ENCODE measurements at places on chromosomes 7 and 10.
A peak's percentile ranks its signal among the peaks of the same experiment; 100 is the strongest.

DNA sequence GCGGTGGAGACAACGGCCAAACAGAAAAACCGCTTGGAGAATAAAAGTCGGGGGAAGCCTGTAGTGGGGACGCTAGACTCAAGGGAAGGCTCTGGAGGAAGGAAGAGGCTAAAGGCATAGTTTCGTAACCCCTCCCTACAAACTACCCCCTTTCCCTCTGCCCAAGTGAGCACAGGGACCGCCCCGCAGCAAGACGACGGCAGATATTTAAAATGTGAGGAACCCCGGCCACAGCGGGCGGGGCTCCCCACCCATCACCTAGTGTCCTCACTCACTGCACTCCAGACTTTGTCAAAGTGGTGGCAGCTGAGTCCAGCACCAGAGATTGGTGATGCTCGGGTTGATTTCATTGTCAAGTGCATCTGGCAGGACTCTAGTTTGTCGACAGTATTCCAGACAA lies 69.1 kb downstream of the PRKAG2 start:
- no peak for DNase-seq

GRCh38 chr7:84190016-84190705 lies 4.4 kb downstream of the SEMA3A start:
- DNase-seq = no peak

DNA sequence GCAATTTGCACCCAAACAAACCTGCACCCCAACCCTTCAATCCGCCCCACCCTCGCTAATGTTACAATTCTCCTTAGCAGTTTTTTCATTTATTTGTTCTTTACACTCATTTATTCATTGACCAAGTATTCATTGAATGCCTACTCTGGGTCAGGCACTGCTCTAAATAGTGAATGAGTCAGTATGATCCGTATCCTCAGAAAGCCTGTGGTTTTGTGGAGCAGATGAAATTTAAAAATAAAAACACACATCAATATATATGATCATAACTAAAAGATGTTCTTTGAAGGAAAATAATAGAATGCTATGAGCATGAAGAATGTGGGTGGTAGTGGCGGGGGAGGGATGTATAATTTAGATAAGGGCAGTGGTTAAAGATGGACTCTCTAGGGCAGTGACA lies 13.3 kb downstream of the IFIT5 start:
- no peak for DNase-seq

DNA sequence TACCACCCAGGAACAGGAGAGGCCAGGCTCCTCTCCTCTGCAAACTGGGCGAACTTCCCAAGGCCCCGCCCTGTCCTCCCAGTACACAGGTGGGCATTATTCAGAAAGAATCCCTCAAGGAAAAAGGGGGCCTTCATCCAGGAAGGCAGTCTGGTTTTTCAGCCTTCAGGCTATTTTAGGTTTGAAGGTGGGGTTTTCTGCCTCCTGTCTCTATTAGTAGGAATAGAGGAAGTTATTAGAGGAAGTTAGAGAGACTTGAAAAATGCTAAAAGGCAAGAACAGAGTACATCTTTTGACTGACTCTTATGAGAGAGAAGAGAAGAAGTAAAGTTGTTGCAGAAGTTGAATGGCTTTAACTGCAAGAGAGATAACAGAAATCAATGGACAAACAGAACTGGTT lies 250.9 kb upstream of the SORCS1 start:
- no peak for DNase-seq

GRCh38 chr10:30751678-30752331 lies 122.3 kb upstream of the LYZL2 start:
- peak; percentile 60 for DNase-seq

- DNase-seq = no peak
These were observed 515.3 kb downstream of the AUTS2 start for GRCh38 chr7:70113536-70113935.

GRCh38 chr7:150877536-150877935 lies 25.2 kb downstream of the AOC1 start:
- DNase-seq = no peak

GRCh38 chr7:44348851-44349781 lies 23.7 kb upstream of the CAMK2B start:
- no peak for DNase-seq

DNA sequence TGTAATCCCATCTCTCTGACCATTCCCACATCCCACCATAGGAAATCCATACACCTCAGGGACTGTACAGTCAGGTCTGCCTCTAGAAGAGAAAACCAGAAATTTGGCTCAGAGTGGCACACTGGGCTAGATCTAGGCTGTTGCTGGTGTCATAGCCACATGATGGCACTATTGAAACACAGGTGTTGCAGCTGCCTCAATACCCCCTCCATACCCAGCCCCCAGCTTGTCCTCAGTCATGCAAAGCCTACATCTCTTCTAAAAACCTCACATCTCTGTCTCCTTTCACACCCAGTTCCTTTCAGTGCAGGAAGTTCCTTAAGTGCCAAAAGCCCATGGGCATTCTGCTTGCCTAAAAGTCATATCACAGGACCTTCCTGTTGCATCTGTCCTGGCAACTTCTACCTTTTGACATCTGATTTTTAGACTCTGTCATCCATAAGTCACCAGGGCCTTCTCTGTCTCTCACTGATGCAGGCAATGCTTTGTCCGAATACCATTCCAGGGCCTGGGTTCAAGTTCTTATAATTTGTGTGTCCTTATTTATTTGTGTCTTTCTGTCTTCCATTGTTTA lies 27.0 kb upstream of the HIBADH start:
- DNase-seq = peak; percentile 35

DNA sequence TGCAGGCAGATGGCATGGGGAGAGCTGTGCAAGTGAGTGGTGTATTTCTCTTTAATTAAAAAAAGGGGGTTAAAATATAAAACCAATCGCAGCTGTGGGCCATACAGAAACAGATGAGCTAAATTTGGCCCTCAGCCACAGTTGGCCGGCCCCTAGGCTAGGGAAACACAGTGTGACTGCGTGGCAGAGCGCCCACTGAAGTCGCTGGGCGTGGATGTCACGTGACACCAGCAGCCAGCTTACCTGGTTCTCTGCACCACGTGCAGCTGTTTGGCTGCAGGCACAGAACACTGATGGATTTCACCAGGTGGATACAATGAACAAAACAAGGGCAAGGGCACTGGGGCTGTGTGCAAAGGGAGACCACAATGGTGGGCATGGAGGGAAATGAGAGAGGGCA lies 119.3 kb upstream of the ZNF746 start:
- DNase-seq = no peak

DNA sequence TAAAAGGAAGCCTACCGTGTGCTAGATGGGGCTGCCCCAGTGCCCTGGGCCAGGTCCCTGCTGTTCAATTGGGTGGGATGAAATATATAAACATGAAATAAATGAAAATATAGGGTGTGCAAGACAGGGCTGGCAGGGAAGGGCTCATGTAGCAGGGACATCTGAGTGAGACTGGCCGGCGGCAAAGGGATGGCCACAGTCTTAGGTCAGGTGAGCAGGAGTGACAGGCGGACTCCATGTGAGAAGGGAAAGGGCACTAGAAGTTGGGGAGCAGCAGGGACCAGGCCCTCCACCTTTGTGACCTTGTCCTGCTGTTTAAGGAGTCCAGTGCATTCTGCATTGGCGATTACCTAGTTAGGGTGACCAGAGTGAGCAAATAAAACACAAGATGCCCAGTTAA lies 207.6 kb upstream of the ZNF32 start:
- DNase-seq = no peak

GRCh38 chr10:82378146-82378545 lies 503.2 kb downstream of the NRG3 start:
- DNase-seq = no peak
